Mesendoderm (in vitro differentiated cells): ENCODE measurements at places on chromosomes 1 and 21.

- no peak for DNase-seq
These were observed 27.8 kb downstream of the SYT2 start for GRCh38 chr1:202682477-202682876.

GRCh38 chr1:175530183-175530582 is 213.2 kb downstream of the TNR start:
- DNase-seq, result no peak

GRCh38 chr1:96357141-96357765 is 364.3 kb upstream of the PTBP2 start:
- DNase-seq, result no peak

GRCh38 chr1:225388372-225388771 is 39.5 kb downstream of the LBR start:
- peak; percentile 46 for DNase-seq

DNA sequence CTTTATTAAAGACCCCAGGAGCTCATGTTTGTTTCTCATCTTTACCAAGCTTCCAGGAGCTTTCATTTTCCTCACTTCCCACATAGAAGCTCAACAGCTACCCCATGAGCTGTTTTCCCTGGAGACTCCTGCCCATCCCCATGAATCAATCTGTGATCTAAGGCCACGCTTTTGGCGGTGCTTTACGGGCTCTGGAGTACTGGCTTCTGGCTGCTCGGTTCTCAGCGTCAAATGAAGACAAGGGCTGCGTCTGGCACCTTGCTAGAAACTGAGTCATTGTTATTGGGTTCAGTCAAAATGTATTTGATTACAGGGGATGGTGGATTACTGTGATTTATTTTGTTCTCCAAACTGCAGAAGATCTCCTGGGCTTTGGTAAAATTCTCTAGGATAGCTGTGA is 39.9 kb downstream of the ACP6 start:
- no peak for DNase-seq

DNA sequence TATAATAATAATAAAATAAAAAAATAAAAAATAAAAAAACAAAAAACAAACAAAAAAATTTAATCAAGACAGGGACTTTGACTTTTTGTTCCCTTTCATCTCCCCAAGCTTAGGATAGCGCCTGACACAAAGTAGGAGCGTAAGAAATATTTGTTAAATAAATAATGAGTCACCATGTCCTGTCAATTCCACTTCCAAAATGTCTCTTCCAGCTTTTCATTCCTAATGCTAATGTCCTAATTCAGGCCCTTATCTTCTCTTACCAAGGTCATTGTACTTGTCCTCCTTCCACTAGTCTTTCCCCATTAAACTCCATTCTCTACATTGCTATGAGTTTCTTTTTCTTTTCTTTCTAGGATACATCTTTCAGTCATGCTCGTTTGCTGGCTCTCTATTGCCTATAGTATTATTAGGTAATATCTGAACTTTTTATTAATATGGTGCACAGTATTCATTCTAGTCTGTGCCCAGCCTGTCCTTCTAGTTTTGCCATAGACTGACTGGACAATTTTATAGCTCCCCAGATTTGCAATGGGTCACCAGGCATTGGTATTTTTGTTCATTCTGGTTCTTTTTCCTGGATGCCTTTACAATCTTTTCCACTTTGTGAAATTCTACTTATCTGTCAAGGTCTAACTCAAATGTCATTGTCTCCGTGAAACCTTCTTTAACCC is 11.4 kb downstream of the NEXN start:
- DNase-seq, result no peak
